ENCODE measurements at places on chromosomes 3 and 15. TPM values are rescaled to one million over a fixed set of nuclear protein-coding genes. Genes with fewer than 3 reads are reported as not detected.

AP3B2 gene
- 6.7 TPM for total RNA-seq

SLC22A13 gene
- total RNA-seq: not detected

STARD5 gene
- total RNA-seq: 0.35 TPM

KIF23 gene
- 25.1 TPM for total RNA-seq

WDR72 gene
- total RNA-seq: 6.1 TPM

GREM1 gene
- not detected for total RNA-seq

ALG1L2 gene
- total RNA-seq: not detected

IQCH gene
- total RNA-seq: 1.7 TPM

UROC1 gene
- total RNA-seq: not detected

TAGLN3 gene
- total RNA-seq: 1.2 TPM

SNTN gene
- not detected for total RNA-seq

ATP2B2 gene
- total RNA-seq: not detected

DNA sequence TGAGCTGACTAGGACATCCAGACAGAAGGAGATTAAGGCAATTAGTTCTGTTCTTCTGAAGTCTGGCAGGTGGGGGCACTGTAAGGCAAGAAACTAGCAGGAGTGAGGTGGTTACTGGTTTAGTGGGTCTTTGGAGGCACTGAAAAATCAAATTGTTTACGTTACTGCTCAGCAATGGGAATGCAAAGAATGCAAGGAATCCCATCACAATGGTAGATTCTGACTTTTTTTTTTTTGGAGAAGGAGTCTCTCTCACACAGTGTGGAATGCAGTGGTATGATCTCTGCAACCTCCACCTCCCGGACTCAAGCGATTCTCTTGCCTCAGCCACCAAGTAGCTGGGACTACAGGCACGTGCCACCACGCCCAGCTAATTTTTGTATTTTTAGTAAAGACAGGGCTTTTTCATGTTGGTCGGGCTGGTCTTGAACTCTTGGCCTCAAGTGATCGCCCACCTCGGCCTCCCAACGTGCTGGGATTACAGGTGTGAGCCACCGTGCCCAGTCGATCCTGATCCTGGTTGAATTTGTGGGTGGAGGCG lies 16.4 kb downstream of the FAM107A start:
- DNase-seq: peak; percentile 90

GRCh38 chr15:62591842-62592838 lies 427.1 kb upstream of the C2CD4B start:
- DNase-seq: peak; percentile 77

GRCh38 chr15:26087395-26087794 lies 224.3 kb upstream of the ATP10A start:
- no peak for DNase-seq

- peak; percentile 64 for DNase-seq
Measured at GRCh38 chr15:58574631-58575030, 142.8 kb downstream of the LIPC start.

- DNase-seq: no peak
Measured at GRCh38 chr3:146903927-146904326, 298.8 kb upstream of the PLSCR5 start.

DNA sequence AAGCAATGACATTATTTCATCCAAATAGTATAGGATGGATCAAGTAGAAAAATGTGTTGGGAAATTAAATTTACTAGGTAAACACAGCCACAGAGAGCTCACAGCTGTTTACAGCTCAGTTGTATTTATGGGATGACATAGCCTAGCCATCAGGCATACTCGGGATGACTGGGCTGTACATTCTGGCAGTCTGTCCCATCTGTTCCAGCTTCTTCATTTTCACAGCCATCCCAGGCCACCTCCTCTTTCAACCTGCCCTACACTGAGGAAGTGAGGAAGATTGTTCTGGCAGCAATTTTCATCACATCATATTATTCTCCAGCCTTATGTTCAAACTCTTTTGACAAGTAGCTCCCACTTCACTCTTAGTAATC lies 98.4 kb upstream of the PFN2 start:
- DNase-seq: no peak

- no peak for DNase-seq
Measured at GRCh38 chr3:128254066-128254590, 100.8 kb downstream of the EEFSEC start.

GRCh38 chr3:151777880-151778279 lies 36.0 kb upstream of the AADAC start:
- DNase-seq: no peak

GRCh38 chr15:69530991-69531664 lies 78.5 kb downstream of the RPLP1 start:
- DNase-seq: no peak

- DNase-seq: no peak
Measured at GRCh38 chr3:165195241-165195639, 944 bp downstream of the SLITRK3 start.

GRCh38 chr15:56763141-56763895 lies 30.0 kb upstream of the ZNF280D start:
- no peak for DNase-seq

GRCh38 chr3:168511428-168512014 lies 415.8 kb upstream of the GOLIM4 start:
- peak; percentile 12 for DNase-seq

DNA sequence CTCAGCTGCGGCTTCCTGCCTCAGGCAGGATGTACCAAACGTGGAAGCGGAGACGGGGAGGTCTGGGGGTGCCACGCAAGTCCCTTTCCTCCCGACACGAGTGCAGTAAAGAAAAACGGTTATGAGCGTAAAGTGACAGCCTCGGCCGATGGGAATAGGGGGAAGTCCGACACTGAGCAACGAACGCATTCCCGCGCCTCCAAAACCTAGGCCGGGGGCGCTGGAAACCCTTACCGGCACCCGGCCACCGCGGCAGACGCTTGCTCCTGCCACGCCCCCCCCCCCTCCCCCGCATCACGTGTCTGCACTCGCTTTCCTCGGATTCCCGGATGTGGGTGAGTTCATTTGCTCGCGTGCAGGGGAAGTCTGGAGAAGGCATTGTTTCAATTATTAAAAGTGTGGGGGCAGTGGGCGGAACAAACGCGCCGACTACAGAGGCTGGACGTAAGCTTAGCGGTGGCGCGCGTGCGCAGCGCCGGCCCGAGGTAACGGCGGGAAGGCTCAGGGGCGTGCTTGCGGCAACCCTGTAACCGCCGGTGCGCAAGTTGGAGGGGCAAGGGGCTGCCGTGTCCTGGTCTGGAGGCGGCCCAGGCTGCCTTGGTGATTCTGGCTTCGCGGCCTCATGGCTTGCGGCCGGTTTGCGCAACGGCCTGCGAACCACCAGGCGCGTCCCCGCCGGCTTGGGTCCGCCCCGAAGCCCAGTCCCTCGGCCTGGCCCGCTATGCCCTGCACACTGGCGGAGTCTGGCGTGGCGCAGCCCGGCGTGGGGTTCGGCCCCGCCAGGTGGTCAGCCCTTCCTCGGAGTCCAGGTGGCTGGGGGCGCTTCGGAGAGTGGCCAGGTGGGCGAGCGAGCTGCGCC lies at the start of the genes ANAPC13 and CEP63:
Gene ANAPC13, minus strand, starts transcription at position 268 of the 859 bp plus-strand sequence. CDS start 3,081 bp downstream, outside the sequence.
Gene CEP63, plus strand, starts transcription at position 340 of the 859 bp plus-strand sequence. CDS start 9,264 bp downstream, outside the sequence.
- DNase-seq: peak; percentile 98

GRCh38 chr3:156516961-156517360 lies 38.0 kb downstream of the SSR3 start:
- DNase-seq: no peak

GRCh38 chr3:112315791-112316190 lies 17.2 kb upstream of the CD200 start:
- DNase-seq: no peak

Data from Caki2 (cell line).